ENCODE measurements at places on chromosomes 7 and 10.

DNA sequence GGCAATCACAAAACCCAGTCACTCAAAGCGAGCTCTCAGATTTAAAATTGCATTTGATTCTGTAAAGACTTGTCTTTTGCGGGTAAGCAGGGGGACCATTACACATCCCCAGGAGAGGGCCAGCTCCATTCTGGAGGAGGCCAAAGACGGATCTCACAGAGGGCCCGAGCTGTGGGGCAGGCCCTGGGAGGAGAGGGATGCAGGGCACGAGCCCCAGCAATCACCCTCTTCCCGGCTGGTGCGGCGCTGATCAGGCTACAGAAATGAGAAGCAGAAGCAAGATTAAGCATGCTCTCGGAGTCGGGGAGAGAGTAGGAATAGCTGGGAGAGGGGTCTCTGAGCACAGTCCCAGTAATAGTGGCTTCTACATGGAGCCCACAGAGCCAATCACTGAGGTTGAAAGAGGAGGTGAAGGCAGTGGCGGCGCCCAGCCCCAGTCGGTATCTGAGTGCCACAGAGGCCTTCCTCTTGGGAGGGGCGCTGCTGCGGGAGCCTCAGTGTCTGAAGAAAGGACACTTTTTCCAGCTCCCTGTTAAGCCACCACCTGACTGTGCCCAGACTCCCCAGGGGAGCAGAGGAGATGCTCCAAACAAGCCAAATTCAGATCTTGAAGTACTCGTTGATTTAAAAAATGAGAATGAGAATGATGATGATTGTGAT is 7.1 kb downstream of the CXCL12 start:
- DNase-seq: no peak

DNA sequence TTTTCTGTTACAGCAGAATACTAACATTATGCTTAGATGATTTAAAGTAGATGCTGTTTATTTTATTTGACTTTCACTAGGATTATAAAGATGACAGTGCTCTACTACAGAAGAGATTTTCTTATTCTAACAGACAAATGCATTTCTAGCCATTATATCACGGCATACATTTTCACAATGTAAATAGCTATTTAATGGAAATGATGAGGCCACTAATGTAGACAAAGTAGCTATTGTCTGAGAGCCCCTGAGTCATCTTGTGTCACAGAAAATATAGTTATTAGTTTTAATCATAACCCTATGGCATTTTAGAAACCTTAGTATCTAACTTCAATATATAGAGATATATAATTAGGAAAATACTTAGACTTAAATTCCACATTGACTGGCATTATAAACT is 158.0 kb upstream of the AHR start:
- DNase-seq: no peak

- DNase-seq: no peak
These were observed 229.7 kb upstream of the PFKP start for GRCh38 chr10:2837674-2838073.

- no peak for DNase-seq
These were observed 50.9 kb downstream of the TPK1 start for GRCh38 chr7:144784943-144785342.

DNA sequence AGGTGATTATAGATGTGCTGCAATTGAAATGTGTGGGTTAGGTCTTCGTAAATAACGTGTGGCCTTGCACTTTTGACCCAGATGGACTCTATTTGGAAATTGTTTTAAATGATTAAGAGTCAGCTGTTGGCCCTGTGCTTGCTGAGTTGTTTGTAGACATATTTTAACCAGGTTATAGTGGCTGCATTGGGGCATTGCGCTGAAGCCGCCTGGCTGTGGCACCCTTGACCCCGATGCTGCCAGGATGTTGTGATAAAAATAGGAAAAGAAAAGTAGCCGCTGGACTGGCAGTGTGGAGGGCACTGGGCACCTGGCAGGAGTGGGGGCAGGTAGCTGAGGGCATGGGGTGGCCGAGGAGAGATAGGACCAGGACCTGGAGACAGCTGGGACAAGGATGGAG is 13.4 kb downstream of the LRRC27 start:
- no peak for DNase-seq

GRCh38 chr10:126001576-126001975 is 105.2 kb downstream of the FANK1 start:
- no peak for DNase-seq

DNA sequence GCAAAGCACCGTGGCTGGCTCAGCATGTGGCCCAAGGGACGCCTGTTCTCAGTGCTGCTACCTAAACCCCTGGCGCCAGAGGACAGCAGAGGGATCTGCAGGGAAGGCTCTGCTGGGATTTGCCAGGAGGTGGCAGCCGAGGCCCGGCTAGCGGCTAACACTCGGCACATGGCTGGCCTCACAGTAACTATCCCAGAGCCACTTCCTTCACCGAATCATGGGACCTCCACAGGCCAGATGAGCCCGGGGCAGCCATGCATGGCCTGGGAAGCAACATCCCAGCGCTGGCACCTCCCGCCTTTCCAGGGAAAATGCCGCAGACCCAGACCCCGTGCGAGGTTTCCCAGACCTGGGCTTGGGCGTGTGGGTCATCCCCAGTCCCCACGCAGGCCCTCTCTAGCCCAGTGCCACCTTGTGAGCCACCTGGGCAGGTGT is 36.4 kb downstream of the DPYSL4 start:
- DNase-seq: peak; percentile 57

DNA sequence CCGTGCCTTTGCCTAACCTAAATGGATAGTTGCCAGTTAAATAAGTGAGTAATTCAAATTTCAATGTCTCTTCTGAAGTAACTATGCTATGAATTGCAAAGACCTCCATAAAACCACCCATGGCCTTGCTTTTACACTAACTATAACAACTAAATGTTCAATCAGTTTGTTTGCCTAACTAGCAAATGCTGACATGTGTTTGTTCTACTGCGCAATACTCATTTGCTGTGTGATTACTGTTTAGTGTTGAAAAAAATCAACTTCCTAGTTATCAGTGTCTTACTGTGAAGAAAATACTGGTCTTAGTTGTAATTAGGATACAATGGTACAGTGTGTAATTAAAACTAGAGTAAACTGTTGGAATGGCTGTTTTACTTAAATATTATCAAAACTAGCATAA is 47.3 kb upstream of the GATAD1 start:
- no peak for DNase-seq

GRCh38 chr7:25069900-25070443 is 55.1 kb downstream of the CYCS start:
- peak; percentile 35 for DNase-seq

DNA sequence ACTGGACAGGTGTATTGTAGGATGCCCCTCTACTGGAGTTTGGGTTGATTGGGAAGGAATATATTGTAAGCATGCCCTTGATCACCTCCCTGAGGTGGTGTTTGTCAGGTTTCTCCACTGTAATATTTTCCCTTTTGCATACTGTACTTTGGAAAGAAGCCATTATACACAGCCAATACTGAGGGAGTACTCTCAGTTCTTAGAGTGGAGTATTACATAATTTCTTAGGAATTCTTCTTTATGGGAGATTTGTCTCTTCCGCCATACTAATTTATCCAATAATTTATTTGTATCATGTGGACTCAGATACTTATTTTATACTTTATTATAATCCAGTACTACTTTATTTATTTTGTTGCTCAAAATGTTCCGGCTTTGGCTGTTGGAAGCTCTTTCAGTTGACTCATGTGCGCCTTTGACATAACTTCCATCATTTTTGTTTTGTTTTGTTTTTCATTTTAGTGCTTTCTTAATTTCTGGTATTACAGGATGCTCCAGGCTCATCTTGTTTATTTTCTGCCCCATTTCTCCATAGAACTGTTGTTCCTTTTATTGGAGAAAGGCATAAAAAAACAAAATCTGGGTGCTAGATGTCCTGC is 29.7 kb downstream of the MKLN1 start:
- no peak for DNase-seq

GRCh38 chr10:132881186-132881920 is 61.0 kb downstream of the CFAP46 start:
- DNase-seq: no peak

- no peak for DNase-seq
These were observed 47.3 kb upstream of the CNPY1 start for GRCh38 chr7:155593461-155594162.

GRCh38 chr10:130378556-130379400 is 242.6 kb downstream of the GLRX3 start:
- DNase-seq: no peak

- DNase-seq: no peak
These were observed 454.5 kb downstream of the DNAJB6 start for GRCh38 chr7:157791261-157791660.
